ENCODE measurements at places on chromosomes 1 and 21. TPM values are rescaled to one million over a fixed set of nuclear protein-coding genes. Genes with fewer than 3 reads are reported as not detected.

DNA sequence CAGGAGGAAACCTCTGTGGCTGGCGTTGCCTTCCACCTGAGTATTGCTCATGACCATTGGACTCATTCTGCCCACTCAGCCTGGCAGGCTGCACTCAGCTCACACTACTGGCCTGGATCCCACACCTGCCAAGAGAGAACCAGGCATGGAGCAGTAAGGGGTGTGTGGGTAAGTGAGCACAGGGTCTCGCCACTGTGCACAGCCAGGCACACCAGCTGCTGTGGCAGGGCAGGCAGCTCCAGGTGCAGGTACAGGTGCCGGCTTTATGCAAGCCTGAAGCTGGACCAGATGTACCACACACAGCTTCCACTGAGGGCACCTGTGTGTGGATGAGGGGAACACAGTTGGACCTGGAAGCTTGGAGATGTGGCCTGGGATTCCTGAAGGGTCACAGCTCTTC, 295.2 kb upstream of the SNX7 start:
- H3K4me1 ChIP-seq, result no peaks in the 10 kb centered on the region
- H3K4me3 ChIP-seq, result no peak overlapping the region
- no peak overlapping the region for H3K27ac ChIP-seq
- H3K27me3 ChIP-seq, result no peaks in the 10 kb centered on the region

KLHDC7A gene
- total RNA-seq, result not detected

CGN gene
- total RNA-seq, result 1.2 TPM

- H3K36me3 ChIP-seq, result no peaks in the 10 kb centered on the region
- no peak overlapping the region for H3K4me3 ChIP-seq
- H3K27me3 ChIP-seq, result no peaks in the 10 kb centered on the region
- no peak for DNase-seq
These were observed 28.8 kb upstream of the SELE start for GRCh38 chr1:169762699-169763098.

DNA sequence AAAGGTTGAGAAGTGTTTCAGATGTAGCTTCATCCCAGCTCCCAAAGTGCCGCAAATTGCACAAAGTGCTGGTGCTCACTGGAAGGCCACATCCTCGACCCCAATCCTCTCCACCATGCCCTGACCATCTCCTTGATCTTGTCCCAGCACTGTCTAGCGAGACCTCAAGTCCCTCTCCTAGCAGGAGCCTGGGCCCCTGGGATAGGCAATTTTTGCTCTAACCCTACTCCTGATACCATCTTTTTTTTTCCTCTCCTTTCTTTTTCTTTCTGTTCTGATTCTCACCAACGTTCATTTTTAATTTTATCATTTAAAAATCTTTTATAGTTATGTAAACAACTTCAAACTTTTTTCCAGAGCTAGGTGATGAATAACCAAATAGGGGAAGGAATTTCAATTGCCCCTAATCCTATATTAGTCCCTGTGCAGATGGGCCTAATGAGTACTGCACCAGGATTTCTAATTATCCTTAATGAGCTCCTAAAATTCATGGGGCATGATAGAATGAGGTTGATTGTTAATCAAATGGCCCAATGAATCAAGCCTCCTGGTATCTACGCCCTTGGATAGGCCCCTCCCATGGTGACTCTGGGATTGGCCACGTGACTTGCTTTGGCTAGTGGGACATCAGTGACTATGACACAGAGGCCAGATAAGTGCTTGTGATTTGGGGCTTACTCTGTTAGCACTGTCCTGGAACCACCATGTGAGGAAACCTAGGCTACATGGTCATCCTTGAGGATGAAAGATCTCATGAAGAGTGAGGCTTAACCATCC, 41.5 kb upstream of the TENT5B start:
- no peak overlapping the region for H3K4me3 ChIP-seq
- no peak for DNase-seq
- no peaks in the 10 kb centered on the region for H3K27me3 ChIP-seq

TGFB2 gene
- total RNA-seq, result 22.1 TPM

DNA sequence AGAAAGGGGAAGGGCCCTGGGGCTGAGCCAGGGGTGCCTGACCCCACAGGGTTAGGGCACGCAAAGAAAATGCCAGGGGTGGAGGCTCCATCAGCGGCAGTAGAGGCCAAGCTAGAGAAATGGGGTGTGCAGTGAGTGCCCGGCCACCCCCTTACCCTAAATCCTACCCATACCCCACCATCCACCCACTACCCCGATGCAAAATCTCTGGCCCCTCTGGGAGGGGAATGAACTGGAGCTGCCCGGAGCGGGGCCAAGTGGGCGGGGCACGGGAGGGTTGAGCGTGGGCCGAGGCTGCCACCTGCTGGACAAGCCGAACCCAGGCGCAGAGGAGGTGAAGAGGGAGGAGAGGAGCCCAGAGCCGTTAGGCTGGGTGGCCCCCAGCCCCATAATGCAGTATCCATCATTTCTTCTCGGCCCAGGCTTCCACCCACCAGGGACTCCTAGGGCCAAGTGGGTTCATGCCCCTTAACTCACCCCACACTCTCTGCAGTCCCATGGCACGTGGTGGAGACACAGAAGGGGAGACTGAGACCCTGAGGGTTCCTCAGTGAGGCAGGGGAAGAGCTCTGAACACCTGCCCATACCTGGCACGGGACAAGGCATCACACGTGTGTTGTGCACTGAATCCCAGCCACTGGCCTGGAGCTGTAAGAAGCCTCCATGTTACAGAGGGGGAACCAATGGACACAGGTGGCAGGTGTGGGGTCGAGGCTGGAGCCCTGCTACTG, 1.4 kb upstream of the C1QC start:
- peak; percentile 85 for DNase-seq
- no peak overlapping the region for H3K27ac ChIP-seq
- H3K4me1 ChIP-seq, result no peaks in the 10 kb centered on the region

DNA sequence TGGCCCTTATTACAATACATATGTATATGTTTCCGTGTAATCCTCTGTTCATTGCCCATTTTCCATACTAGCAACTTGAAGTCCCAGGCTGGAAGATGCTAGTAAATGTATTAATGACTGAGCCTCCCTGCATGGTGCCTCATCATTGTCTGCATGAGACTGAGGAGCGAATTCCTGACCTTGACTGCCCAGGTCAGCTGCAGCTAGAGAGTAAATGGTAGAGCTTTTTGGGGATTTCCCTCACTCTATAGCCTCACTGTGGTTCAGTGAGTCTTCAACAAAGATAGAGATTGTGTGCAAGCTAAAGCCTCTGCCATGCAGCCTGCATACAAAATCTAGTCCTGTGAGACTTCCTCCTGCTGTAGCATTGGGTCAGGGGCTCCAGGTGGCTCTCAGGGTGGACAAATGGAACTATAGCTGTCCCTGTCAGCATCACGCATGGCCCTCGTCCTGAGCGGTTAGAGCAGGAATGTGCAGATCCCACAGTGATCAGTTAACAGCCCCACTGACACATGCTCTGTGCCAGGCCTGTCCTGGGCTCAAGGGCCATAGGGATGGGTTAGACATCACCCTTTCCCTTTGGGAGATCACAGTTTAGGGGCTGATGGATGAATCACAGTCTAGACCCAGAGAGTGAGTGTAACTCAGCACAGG, 741.7 kb downstream of the MATN1 start:
- H3K4me3 ChIP-seq, result no peak overlapping the region
- H3K27ac ChIP-seq, result no peak overlapping the region
- no peaks in the 10 kb centered on the region for H3K4me1 ChIP-seq
- H3K36me3 ChIP-seq, result no peaks in the 10 kb centered on the region
- DNase-seq, result no peak
- peaks cover 8% of the 10 kb centered on the region for H3K27me3 ChIP-seq

DNA sequence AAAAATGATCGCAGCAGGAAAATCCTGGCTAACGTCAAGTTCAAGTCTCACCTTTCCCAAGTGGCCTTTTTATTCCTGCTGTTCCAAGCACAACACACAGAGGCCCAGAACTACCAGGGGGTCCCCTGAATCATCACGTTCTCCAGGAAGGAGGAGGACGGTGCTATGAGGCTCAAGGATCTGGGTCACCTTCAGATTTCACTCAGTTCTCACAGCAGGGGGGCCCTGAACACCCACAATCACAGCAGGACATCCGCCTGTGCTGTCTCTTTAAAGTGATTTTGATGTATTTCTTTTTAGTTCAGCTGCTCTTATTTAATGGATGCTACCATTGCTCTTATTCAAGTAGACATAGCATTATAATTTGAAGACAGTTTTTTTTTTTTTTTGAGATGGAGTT, 173.4 kb downstream of the HUNK start:
- peaks cover 20% of the 10 kb centered on the region for H3K4me1 ChIP-seq
- H3K27me3 ChIP-seq, result no peaks in the 10 kb centered on the region
- DNase-seq, result no peak
- no peaks in the 10 kb centered on the region for H3K36me3 ChIP-seq

GRCh38 chr1:153649863-153650235, 8.7 kb upstream of the SNAPIN start:
- DNase-seq, result no peak
- H3K27ac ChIP-seq, result no peak overlapping the region
- no peak overlapping the region for H3K4me3 ChIP-seq
- peaks cover 20% of the 10 kb centered on the region for H3K36me3 ChIP-seq
- no peaks in the 10 kb centered on the region for H3K27me3 ChIP-seq

- peaks cover 73% of the 10 kb centered on the region for H3K27me3 ChIP-seq
- no peak overlapping the region for H3K27ac ChIP-seq
These were observed 9.0 kb upstream of the PLCH2 start for GRCh38 chr1:2466958-2467554.

Data from SJCRH30 (cell line).